ENCODE measurements at places on chromosomes 12 and 14.

- DNase-seq: no peak
Measured at GRCh38 chr12:118164798-118165486, 29.0 kb downstream of the PEBP1 start.

GRCh38 chr14:91496790-91497189 lies 13.3 kb downstream of the PPP4R3A start:
- no peak for DNase-seq

GRCh38 chr12:77850129-77850528 lies 19.4 kb downstream of the NAV3 start:
- DNase-seq: no peak

DNA sequence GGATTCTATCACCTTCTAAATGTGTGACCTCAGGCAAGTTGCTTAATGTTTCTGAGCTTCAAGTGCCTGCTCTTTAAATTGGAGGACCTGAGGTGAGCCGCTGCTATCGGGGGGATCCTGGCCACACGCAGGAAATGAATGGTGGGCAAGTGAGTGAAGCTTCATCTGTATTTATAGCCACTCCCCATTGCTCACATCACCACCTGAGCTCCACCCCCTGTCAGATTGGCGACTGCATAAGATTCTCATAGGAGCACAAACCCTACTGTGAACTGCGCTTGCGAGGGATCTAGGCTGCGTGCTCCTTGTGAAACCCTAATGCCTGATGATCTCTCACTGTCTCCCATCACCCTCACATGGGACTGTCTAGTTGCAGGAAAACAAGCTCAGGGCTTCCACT lies 158.6 kb upstream of the CCND2 start:
- DNase-seq: no peak

GRCh38 chr12:51219322-51219721 lies 1.5 kb upstream of the POU6F1 start:
- DNase-seq: no peak

DNA sequence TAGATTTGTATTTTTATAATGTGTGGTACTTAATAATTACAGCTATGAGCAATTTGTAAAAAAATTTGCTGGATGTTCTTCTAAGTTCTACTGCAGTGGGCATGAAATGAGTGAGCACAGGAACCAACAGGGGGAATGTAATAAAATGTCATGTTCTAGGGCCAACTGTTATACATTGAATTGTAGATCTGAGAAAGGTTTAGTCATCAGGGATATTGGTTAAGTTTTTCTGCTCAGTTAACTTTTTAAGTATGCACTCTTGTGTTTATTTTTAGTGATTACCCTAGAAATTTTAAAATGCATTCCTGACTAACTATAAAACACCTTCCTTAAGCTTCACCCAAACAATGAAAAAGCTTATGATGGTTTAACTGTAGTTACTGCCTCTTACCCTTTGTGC lies 101.8 kb downstream of the CAND1 start:
- no peak for DNase-seq

GRCh38 chr12:15855646-15856045 lies 26.5 kb upstream of the STRAP start:
- no peak for DNase-seq

- no peak for DNase-seq
Measured at GRCh38 chr12:131589966-131590365, 120.9 kb upstream of the SFSWAP start.

DNA sequence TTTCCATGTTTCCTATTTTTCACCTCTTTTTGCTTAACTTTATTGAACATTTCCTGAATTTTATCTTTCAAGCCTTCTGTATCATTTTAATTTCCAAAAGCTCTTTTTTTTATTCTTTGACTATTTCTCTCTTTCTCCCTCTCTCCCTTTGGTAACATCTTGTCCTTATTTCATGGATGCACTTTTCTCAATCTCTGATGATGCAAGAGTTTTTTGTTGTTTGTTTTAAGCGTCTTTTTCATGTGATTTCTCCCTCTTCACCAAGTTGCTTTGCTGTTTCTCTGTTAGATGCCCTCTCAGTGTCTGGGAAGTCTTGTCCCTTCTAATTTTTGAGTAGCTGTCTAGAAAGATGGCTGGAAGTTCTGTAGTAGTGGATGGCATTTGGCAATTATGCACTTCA lies 62.6 kb downstream of the ANO6 start:
- DNase-seq: no peak

- peak; percentile 6 for DNase-seq
Measured at GRCh38 chr12:109393437-109394345, 46.0 kb downstream of the MYO1H start.

- DNase-seq: no peak
Measured at GRCh38 chr14:93160353-93160801, 24.3 kb downstream of the MOAP1 start.

GRCh38 chr12:53045696-53046045 lies 4.2 kb upstream of the TNS2 start:
- no peak for DNase-seq

DNA sequence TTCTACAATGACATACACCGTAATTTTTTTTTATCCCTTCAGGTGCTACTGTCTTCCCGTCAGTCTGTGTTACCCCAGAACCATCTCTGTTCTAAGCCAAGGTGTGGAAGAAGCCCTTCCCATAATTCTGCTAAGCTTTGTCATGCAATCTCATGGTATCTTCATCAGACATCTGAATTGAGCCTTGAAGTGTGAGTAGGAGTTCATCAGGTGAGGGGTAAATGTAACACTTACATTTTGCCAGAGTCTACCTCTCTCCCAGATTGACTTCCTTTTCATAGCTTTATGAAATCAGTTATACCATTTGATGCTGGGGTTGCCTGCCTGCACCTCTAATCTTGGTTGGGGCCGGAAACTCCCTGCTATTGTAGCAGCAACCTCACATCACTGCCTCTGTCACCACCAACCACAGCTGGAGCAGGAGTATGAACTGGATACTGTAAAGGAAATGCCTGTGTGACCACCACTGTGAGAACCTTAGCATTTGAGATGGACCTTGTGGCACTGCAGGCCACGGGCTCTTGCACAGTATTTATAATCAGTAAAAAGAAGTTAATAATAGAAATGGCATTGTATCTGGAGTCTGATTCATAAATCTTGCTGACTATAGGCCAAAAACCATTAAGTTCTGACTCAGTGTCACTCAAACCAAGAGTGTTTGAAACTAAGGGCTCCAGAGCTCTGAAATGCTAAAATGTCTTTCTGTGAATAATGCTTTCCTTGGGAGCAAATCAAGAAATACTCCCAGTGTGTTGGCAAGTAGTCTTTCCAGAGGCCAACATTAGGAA lies 58.7 kb upstream of the STK38L start:
- no peak for DNase-seq

DNA sequence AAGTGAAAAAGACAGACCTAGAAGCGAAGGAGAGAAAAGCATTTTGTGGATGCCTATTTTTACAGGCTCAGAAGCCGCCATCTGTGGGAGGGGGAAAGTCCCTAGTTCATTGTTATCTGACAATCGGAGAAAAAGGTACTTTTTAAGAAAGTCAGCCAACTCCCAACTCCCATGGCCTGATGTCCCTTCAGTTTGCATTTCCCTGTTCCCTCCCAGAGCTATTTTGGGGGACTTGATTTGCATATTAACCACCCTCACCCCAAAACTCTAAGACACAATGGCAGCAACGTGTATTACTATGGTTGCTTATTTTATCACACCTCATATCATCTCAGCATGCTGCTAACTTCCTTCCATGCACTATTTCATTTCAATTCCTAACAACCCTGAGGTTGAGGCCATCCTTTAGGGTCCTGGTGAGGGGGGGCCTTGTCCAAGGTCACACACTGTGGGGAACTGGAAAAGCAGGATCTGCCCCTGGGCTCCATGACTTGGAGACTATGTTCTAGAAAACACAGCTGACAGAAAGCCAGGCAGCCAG lies 18.7 kb downstream of the HVCN1 start:
- no peak for DNase-seq

- DNase-seq: no peak
Measured at GRCh38 chr12:120720234-120720986, 5.2 kb upstream of the ACADS start.

GRCh38 chr14:91723501-91723900 lies 8.4 kb downstream of the CATSPERB start:
- no peak for DNase-seq

Data from T-helper 9 cell (primary cell).